ENCODE measurements at places on chromosomes 13 and 19. TPM values are rescaled to one million over a fixed set of nuclear protein-coding genes. Genes with fewer than 3 reads are reported as not detected.

The SCAF1 gene
- 11.8 TPM for total RNA-seq

The TMEM38A gene
- 18.6 TPM for total RNA-seq

DNA sequence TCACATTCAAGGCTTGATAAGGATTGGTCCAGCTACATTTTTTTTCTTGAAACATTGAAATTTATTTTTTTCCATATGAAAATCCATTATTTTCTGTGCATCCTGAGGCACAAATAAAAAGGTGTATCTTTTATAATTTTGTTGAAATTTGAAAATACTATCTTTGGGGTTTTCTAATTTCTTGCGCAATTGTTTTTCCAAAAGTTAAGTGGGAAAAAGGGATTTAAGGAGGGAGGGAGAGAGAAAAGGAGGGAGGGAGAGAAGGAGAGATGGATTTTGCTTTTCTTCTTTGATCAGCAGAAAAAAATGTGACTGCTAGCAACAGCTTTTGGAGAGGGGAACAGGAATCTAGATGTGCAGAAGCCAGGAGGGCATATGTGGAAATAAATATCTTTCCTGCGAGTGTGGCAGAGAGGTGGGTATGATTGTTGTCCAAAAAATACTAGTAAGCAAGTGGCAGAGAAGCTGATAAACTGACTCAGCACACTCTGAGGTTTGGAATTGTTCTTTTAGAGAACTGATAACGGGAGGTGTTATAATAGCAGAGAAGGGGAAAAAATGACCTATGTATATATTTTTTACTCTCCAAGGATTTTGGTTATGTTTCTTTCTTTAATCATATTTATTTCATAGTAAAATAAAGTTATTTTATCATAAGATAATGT is 61.2 kb upstream of the EDNRB start:
- no peak overlapping the region for H3K27ac ChIP-seq
- no peak overlapping the region for H3K4me3 ChIP-seq
- no peaks in the 10 kb centered on the region for H3K27me3 ChIP-seq
- H3K4me1 ChIP-seq, result no peaks in the 10 kb centered on the region

The ATP4B gene
- 0.20 TPM for total RNA-seq

DNA sequence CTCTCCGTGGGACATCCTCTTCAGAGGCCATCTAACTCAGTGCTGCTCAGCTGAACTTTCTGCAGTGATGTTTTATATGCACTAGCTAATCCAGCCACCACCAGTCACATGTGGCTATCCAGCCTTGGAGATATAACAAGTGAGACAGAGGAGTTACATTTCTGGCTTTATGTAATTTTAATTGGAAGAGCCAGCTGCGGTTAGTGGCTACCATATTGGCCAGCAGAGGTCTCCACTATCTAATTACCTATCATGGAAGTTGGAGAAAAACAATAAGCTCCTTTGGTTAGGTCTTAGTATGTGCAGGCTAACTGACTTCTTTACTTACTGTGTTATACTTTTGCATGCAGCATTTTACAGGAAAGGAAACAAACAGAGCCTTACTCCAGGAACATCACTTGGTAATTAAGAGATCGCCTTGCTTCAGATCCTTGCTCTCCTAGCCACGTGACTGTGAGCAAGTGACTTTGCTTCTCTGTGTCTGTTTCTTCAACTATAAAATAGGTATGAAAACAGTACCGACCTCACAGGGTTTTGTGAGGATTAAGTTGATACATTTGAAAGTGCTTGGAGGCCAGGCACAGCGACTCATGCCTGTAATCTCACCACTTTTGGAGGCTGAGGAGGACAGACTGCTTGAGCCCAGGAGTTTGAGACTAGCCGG is 1.6 kb upstream of the KLK10 start:
- H3K27ac ChIP-seq, result no peak overlapping the region
- no peak overlapping the region for H3K4me3 ChIP-seq
- peaks cover 22% of the 10 kb centered on the region for H3K4me1 ChIP-seq
- no peak for DNase-seq
- H3K27me3 ChIP-seq, result peaks cover 62% of the 10 kb centered on the region

The FCAR gene
- not detected for total RNA-seq

GRCh38 chr13:20566468-20566897 is 474 bp upstream of the IFT88 start:
- DNase-seq, result no peak
- H3K4me1 ChIP-seq, result peaks cover 13% of the 10 kb centered on the region
- H3K27me3 ChIP-seq, result no peaks in the 10 kb centered on the region
- H3K36me3 ChIP-seq, result no peaks in the 10 kb centered on the region

The PNMA8B gene
- total RNA-seq, result 17.7 TPM

DNA sequence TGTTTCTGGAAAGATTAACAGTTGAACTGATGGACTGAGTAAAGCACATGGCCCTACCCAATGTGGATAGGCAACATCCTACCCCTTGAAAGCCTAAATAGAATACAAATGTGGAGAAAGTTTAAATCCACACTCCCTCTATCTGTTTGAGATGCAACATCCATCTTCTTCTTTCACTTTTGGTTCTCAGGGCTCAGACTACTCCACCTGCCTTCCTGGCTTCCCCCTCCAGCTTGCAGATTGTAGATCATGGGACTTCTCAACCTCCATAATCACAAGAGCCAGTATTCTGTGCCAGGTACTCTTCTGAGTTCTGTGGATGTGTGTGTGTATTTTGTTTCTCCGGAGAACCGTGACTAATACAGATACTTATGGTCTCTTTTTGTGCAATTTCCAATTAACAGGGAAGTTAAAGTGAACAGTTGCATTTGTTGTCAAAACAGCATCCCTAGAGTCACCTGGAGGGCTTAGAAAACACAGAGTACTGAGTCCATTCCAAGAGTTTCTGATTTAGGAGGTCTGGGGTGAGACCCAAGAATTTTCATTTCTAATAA is 590.3 kb upstream of the MIR17HG start:
- H3K36me3 ChIP-seq, result no peaks in the 10 kb centered on the region
- peak overlapping the region; percentile 6 for H3K27ac ChIP-seq
- H3K4me3 ChIP-seq, result no peak overlapping the region
- no peaks in the 10 kb centered on the region for H3K27me3 ChIP-seq

GRCh38 chr19:53730391-53730790 is 93.7 kb downstream of the NLRP12 start:
- no peaks in the 10 kb centered on the region for H3K4me1 ChIP-seq
- H3K27me3 ChIP-seq, result no peaks in the 10 kb centered on the region
- H3K36me3 ChIP-seq, result no peaks in the 10 kb centered on the region

- no peaks in the 10 kb centered on the region for H3K27me3 ChIP-seq
- peaks cover 11% of the 10 kb centered on the region for H3K36me3 ChIP-seq
- H3K4me3 ChIP-seq, result no peak overlapping the region
- peaks cover 58% of the 10 kb centered on the region for H3K4me1 ChIP-seq
- peak; percentile 58 for DNase-seq
Measured at GRCh38 chr19:6065685-6066374, 44.5 kb downstream of the RFX2 start.

The RAB20 gene
- total RNA-seq, result 8.3 TPM

DNA sequence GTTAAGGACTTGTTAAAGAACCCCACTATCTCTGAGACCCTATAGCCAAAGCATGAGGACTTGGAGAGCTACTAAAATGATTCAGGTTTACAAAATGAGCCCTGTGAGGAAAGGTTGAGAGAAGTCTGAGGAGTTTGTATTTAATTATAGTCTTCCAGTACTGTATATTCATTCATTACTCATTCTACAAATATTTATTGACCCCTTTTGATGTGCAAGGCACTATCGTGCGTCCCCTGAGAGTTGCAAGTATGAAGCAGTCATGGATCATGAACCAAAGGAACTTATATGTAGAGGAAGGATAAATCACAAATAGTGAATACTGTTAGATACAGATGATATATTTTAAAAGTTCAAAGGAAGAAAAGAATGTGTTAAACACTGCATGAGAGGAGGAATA is 84.4 kb downstream of the DNAJC15 start:
- no peak overlapping the region for H3K27ac ChIP-seq
- H3K4me3 ChIP-seq, result no peak overlapping the region
- no peaks in the 10 kb centered on the region for H3K4me1 ChIP-seq
- no peak for DNase-seq
- no peaks in the 10 kb centered on the region for H3K36me3 ChIP-seq

DNA sequence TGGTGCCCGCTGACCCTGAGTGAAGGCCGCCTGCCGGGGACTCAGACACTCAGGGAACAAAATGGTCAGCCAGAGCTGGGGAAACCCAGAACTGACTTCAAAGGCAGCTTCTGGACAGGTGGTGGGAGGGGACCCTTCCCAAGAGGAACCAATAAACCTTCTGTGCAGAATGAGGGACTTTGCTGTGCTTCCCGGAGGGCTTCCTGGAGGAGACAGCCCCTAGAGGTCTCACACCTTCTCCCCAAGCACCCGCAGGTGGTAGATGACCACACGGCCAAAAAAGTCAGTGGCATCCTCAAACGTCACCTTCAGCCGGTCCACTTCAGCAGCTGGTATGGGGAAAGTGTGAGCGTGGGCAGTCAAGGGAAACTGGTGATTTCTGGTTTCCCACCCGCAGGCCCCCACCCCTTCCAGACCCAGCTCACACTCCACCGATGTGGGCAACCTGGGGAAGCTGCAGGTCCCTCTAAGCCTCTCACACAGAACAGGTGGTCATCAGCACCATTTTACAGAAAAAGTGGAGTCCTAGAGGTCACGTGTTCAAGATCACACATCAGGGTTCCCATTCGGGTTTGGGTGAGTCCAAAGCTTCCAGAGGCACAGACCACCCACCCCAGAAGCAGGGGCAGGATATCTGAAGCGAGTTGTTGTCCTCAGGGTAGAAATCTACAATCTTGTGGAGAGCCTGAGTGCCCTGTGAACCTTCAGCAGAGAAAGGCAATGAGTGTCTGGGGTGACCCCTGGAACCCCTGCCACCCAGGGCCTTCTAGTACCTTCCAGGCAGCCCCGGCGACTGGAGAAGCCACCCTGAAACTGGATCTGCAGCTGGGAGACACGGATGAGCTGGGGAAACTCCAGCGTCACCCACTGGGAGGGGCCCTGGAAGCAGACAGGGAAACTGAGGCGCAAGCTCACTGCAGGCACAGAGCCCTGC is 1.2 kb downstream of the NR2C2AP start:
- H3K36me3 ChIP-seq, result peaks cover 46% of the 10 kb centered on the region
- DNase-seq, result no peak
- H3K4me3 ChIP-seq, result no peak overlapping the region
- H3K4me1 ChIP-seq, result peaks cover 49% of the 10 kb centered on the region
- no peaks in the 10 kb centered on the region for H3K27me3 ChIP-seq
- no peak overlapping the region for H3K27ac ChIP-seq

DNA sequence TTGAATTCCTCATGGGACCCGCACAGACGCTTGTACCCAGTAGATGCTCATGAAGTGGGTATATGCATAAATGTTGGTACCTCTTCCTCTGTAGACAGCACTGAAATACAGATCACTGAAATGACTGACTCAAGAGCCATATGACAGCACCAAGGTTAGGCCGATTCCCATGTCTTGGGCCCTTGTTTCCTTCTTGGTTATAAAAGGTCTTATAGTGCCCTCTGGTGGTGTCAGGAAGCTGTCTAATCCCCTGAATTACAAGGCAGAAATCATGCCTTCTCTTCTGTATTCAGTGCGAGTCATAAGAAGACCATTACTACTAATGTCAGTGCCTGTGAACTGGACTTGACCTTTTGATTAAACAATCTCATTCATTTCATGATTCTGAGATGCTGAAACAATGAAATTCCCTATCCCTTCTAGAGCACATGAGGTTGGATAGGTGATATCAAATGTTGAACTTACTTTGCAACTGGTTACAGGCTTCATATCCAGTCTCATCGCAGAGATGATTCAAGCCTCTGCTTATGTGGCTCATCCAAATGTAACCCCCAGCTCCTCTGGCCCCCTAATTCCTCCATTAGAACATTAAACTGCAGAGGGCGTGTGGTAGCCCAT is 59.7 kb downstream of the SPATA13 start:
- no peaks in the 10 kb centered on the region for H3K27me3 ChIP-seq
- H3K27ac ChIP-seq, result peak overlapping the region; percentile 61
- no peak overlapping the region for H3K4me3 ChIP-seq
- H3K4me1 ChIP-seq, result peaks cover 28% of the 10 kb centered on the region
- no peak for DNase-seq

GRCh38 chr19:17673937-17674799 is 14.0 kb downstream of the UNC13A start:
- H3K4me3 ChIP-seq, result no peak overlapping the region
- no peak for DNase-seq
- no peaks in the 10 kb centered on the region for H3K27me3 ChIP-seq
- peaks cover 24% of the 10 kb centered on the region for H3K36me3 ChIP-seq
- H3K4me1 ChIP-seq, result no peaks in the 10 kb centered on the region

DNA sequence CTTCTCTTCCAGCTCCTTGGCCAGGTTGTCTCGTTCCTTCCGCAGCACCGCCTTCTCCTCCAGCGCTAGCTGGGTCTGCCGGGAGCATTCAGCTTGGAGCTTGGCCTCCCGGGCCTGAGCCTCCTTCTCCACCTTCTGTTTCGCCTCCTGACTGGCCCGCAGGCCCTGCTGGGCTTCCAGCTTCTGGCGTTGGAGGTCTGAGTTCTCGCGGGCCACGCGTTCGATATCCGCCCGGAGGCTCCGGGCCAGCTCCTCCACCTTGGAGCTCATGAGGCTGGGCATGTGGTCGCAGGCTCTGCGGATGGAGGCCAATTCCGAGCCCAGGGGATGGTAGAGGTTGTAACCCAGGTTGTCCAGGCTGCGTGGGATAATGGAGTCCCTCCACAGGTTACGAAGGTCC is 11.8 kb downstream of the PLVAP start:
- no peak for DNase-seq
- no peaks in the 10 kb centered on the region for H3K36me3 ChIP-seq
- no peak overlapping the region for H3K4me3 ChIP-seq
- no peak overlapping the region for H3K27ac ChIP-seq

The SHISA2 gene
- 20.8 TPM for total RNA-seq

The FBXW9 gene
- 6.2 TPM for total RNA-seq

GRCh38 chr13:44757671-44758070 is 181.5 kb upstream of the TSC22D1 start:
- H3K27ac ChIP-seq, result no peak overlapping the region
- H3K36me3 ChIP-seq, result no peaks in the 10 kb centered on the region
- no peak overlapping the region for H3K4me3 ChIP-seq
- H3K27me3 ChIP-seq, result no peaks in the 10 kb centered on the region

DNA sequence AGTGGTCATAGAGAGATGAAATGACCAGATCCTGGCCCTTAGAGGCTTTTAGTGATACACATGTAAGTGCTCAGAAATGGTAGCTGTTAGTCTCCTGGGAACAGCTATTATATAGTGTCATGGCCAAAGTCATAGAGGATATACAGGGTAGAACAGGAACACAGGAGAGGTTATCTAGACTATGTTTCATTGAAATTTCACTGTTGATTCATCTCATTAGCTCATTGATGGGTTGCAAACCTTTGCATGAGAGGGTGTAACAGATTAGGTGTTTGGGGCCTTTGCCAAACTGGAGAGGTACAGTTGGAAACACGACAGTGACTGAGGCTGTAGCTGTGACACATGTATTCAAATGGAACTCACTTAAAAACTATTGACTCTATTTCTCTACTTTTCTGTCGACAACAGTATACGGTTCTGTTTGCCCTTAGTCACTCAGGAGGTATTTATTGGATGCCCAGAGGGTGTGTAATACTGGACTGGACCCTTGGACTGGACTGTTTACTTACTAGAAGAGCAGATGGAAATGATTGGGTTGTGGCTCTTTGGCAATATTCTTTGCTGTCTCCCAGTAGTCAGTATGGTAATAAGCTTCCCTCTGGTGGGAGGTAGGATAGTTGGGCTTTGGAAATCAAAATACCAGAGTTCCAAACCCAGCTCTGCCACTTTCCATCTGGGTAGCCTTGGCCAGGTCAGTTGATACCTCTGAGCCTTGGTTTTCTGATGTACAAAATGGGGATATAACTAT is 29.8 kb downstream of the ARHGAP35 start:
- H3K27me3 ChIP-seq, result no peaks in the 10 kb centered on the region
- DNase-seq, result no peak
- no peaks in the 10 kb centered on the region for H3K36me3 ChIP-seq
